ENCODE measurements at places on chromosomes 13 and 19.

DNA sequence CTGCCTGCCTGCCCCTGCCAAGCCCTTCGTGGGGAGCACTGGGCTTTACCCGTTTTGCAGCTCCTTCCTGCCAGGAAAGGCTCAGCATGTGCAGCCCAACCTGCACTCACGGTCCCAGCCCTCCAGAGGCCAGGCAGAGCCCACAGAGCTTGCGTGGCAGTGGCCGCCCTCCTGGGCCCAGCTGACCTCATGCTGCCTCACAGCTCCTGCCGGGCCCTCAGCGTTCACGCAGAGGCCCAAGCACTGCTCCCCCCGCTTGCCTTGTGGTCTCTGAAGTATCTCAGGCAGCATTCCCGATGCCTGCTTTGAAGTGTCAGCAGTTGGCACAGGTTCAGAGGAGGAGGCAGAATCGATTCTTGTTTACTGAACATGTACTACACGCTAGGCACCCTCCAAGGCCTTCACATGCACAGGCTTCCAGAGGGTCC lies 32.5 kb downstream of the CAPN12 start:
- H3K4me1 ChIP-seq, result peaks cover 45% of the 10 kb centered on the region
- no peak overlapping the region for H3K4me3 ChIP-seq
- H3K36me3 ChIP-seq, result peaks cover 83% of the 10 kb centered on the region
- peak; percentile 97 for DNase-seq
- no peaks in the 10 kb centered on the region for H3K27me3 ChIP-seq
- H3K27ac ChIP-seq, result peak overlapping the region; percentile 63

DNA sequence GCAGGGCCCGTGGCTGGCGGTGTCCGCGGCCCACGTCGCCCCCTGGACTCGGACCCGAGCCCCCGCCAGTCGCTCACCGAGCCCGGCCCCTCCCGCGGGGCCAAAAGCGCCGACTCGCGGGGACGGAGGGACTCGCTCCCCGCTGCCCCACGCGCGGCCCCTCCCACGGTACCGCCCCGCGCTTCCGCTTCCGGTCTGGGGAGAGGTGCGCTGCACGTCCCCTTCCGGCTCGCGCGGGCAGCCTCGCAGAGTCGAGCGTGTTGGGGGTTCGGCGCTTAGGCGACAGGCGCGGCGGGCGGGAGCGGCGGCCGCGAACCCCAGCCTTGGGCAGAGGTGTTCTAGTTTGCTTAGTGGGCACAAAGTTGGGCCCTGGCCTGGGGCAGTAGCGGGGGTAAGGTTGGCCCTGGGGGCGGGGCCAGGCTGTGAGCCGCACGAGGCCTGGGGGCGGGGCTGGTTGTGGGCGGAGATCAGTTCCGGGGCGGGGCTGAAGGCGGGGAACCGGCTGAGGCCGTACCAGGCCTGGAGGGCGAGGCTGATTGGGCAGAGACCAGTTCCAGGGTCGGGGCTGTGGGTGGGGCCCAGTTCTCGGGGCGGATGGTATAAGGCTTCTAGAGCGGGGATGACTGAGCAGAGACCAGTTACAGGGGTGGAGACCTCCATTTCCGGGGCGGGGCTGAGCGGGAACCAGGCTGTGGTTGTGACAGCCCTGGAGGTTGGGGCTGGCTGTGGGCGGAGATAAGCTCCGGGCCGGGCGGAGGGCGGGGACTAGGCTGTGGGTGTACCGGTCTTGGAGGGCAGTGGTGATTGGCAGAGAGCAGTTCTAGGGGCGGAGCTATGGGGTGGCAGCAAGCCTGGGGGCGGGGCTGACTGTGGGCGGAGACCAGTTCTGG lies at the start of the genes MBD3L1 and ZNF558:
MBD3L1 (plus strand) TSS at position 246 of the 890 bp plus-strand sequence. CDS start 10,302 bp downstream, outside the sequence.
ZNF558 (minus strand) TSS at position 173 of the 890 bp plus-strand sequence. CDS start 9,645 bp downstream, outside the sequence.
- H3K36me3 ChIP-seq, result peaks cover 5% of the 10 kb centered on the region
- H3K27me3 ChIP-seq, result no peaks in the 10 kb centered on the region
- H3K4me1 ChIP-seq, result peaks cover 4% of the 10 kb centered on the region
- peak within 1 kb of the TSS; percentile 73 for H3K4me3 ChIP-seq

DNA sequence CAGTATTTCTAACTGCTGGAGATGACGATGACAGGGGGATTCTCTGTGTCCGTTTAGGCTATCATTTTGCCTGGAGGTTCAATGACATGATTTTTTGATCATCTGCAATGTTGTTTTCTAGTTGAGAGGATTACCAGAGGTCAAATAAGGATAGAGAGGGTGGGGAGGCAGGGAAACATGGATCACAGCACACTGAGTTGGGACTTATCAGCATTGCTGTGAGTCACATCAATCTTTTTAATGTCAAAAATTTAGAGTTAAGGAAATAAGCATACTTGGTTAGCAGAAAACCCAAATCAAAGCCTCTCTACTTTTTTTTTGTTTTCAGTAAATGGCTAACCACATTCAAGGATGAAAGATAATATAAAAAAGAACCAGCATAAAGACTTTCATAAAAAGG lies 43.0 kb upstream of the CSNK1A1L start:
- DNase-seq, result no peak
- no peak overlapping the region for H3K27ac ChIP-seq
- no peaks in the 10 kb centered on the region for H3K36me3 ChIP-seq
- H3K27me3 ChIP-seq, result no peaks in the 10 kb centered on the region

DNA sequence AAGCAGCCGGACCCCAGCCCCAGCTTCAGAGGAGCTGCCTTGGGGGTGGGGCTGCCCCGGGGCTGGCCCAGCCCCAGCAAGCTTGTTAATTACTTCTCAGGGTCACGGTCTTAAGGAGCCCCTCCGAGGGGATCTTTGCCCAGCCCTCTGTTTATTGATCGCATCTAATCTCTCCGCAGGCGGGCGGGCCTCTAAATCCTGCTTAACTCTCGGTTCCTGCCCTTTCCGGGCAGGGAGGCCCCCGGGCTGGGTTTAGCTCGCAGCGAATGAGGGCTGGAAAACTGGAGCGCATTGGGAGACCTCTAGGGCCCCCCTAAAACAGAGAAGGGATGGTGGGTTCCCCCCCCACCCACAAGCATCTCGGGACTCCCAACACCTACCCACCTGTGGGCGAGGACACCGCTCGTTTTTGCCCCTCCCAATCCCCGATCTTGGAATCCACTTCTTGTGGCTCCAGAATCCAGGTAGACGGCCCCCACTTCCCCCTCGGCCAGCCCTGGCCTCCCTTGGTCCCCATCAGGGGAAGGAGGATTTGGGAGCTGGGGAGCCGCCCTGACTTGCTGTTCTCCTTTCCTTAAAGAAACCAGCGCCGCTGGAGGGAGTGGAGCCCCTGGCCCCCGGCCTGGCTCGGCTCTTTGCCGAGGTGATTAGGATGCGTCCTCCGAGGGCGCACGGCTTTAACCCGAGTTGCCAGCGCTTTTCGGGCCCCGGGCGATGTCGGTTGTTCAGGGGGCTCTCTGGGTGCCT lies 59.5 kb upstream of the ADGRL1 start:
- H3K27ac ChIP-seq, result no peak overlapping the region
- no peak for DNase-seq
- no peak overlapping the region for H3K4me3 ChIP-seq
- peaks cover 47% of the 10 kb centered on the region for H3K27me3 ChIP-seq

DNA sequence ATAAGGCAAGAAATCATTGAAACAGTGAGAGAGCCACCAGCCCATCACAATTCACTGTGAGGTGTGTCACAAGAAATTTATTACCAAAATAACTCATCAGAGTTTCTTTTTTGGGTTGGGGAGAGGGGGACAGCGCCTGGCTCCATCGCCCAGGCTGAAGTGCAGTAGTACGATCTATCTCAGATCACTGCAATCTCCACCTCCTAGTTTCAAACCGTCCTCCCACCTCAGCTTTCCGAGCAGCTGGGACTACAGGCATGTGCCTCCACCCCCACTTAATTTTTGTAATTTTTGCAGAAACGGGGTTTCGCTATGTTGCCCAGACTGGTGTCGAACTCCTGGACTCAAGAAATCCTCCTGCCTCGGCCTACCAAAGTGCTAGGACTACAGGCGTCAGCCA lies 3.6 kb downstream of the IFNL1 start:
- no peak for DNase-seq
- no peaks in the 10 kb centered on the region for H3K36me3 ChIP-seq
- peaks cover 42% of the 10 kb centered on the region for H3K27me3 ChIP-seq
- H3K4me3 ChIP-seq, result no peak overlapping the region

- no peak overlapping the region for H3K27ac ChIP-seq
- H3K36me3 ChIP-seq, result no peaks in the 10 kb centered on the region
- H3K27me3 ChIP-seq, result no peaks in the 10 kb centered on the region
- H3K4me3 ChIP-seq, result no peak overlapping the region
- DNase-seq, result no peak
- H3K4me1 ChIP-seq, result peaks cover 2% of the 10 kb centered on the region
These were observed 3.7 kb downstream of the PEPD start for GRCh38 chr19:33517922-33518321.

GRCh38 chr19:35157431-35157830 lies 2.9 kb downstream of the FXYD5 start:
- peaks cover 36% of the 10 kb centered on the region for H3K36me3 ChIP-seq
- peaks cover 9% of the 10 kb centered on the region for H3K4me1 ChIP-seq
- H3K27ac ChIP-seq, result no peak overlapping the region
- H3K4me3 ChIP-seq, result no peak overlapping the region
- no peaks in the 10 kb centered on the region for H3K27me3 ChIP-seq
- no peak for DNase-seq
